Motor neuron (in vitro differentiated cells): ENCODE measurements at places on chromosomes 3 and 15.

DNA sequence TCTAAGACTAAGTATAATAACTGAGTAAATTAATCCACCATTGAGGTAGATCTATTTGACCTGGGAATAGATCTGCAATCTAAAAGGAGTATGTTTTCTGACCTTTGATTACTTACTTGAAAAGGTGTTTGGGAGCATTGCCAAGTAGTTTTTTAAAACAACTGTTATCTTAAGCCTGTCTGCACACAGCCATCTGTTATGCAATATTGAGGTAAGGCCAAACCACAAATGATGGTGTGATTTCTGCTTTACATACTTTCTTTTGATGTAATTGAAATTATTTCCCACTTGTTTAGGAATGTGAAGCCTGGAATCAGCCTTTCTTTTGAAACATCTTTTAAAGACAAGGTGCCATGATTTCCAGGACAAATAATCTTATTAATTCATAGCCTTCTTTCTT, 274.0 kb downstream of the BBX start:
- no peak for ATAC-seq

DNA sequence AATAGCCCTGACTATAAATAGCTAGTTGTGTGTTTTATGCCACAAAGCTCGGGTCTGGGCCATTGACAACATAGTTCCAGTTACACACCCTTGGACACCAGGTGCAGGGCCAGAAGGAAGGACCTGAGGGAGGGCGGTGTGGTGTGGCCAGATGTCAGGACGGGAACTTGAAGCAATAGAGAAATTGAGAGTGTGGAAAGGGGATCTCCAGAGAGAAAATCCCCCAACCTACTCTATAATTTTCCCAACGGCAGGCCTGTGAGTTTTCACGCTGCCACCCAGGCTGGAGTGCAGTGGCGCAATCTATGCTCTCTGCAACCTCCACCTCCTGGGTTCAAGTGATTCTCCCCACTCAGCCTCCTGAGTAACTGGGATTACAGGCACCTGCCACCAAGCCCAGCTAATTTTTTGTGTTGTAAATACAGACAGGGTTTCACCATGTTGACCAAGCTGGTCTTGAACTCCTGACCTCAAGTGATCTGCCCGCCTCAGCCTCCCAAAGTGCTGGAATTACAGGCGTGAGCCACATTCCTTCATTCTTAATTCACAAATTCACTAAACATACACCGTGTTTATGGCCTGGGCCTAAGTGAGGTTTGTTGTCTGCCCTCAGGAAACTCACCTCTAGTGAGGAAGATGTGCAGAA, 70.8 kb upstream of the KLF13 start:
- no peak for ATAC-seq

DNA sequence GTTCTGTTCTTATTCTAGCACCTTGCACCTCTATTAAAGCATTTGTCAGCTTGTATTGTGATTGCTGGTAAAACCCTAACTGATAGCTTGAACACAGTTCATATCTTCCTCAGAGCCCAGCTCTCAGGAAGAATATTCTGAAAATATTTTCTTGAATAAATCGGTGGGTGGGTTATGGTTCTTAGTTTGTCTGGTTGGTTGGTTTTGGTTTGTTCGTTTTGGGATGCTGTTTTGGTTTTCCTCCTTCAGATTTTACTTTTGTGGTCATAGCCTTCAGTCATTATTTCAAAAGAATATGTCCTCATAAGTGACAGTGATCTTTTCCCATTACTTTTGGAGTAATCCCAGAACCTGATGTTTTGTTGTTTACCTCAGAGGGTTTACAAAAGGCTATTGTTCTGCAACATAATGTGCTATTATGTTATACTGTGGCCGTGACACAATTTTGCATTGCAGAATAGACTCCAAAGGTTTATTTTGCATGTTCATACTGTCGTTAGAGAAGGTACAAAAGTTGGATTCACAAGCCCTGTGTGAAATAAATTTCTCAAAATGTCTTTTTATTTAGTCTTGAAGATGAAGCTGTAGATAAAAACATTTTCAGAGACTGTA, 2.7 kb upstream of the TMEM87A start:
- ATAC-seq: no peak

DNA sequence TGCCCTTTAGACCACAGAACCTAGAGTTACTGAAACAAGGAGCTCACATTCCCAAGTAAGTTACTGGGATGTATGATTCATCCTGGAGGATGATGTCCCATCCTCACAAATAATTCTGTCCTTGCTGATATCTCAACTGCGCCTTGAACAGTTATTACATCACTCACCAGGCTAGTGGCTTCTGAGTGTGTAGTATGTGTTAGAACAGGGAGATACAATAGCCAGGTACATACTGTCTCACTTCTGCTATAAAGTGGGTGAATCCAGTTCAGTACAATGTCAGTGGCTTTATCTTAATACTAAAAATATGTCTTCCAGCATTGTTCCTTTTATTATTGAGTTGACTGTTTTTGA, 483.2 kb upstream of the FRG2C start:
- ATAC-seq: peak; percentile 48
